ENCODE measurements at places on chromosomes 3 and 15.

DNA sequence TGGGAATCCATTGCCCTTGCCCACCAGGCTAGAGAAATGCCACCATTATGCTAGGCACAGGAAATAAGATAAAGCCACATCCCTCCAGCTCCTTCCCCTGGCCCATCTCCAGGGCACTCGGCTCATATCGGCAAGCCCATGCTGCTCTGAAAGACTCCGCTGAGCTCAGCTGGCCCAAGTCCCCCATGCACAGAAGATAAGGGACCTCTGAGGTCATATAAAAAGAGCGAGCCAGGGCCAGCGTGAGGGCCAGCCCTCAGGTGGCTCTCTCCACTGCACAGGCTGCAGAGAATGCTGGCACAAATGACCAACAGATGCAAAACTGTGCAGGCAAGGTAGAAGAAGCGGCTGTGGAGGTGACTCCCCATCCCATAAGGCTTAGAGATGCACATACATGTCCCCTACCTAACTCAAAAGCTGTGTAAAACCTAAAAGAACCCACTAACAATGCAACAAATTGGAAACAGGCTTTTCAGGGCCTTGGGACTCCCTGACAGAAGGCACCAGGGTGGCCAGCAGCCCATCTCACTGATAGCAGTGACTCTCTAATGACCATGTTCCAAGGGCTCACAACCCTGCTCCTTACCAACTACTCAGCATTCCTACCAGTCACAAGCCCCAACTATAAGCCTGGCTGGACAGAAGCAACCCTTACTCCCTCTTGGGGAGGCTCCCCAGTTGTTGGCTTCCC is 3.0 kb downstream of the RAB6B start:
- no peak for DNase-seq

GRCh38 chr3:186845756-186846155 is 3.2 kb downstream of the ADIPOQ start:
- DNase-seq, result no peak

GRCh38 chr3:147007736-147008245 is 398.6 kb downstream of the ZIC4 start:
- DNase-seq, result no peak

- peak; percentile 50 for DNase-seq
Observed at GRCh38 chr15:82539691-82540054, 584 bp downstream of the RPS17 start.

DNA sequence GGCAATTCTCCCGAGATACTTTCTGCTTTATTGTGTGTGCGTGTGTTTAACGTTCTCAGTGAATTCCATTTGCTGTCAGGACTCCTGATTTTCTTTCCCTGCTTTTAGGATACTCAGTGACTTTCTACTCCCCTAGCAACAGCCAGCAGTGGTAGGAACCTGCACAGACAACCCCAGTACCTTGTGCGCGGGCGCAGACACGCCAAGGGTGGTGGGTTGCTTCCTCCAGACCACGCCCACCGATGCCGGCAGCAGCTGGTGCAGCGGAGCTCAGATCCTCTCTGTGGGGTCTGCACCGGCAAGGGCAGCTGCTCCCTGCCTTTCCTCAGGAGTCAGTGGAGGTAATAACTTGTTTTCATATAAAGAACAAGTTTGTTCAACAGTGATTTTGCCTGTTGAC is 225.1 kb upstream of the NDN start:
- DNase-seq, result no peak

DNA sequence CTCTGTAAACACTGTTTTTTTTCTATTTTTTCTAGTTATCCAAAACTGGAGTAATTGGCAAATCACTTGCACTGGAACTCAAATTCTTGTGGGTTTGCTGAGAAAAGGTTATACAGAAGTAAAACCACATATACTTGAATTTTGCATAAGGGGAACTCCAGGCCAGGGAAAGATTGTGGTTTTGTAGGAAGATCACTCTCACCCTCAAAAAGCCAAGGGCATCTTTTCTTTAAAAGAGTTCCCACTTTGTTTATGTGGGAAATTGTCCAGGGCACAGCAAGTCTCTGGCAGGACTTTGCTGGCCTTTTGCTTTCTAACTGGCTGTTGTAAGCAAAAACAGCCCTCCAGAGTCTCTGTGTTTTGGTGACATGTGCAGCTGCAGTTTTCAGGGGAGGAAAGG is 340.3 kb upstream of the RBMS3 start:
- no peak for DNase-seq

- DNase-seq, result no peak
Observed at GRCh38 chr15:33454996-33455395, 144.2 kb downstream of the RYR3 start.

GRCh38 chr3:156602424-156602823 is 47.5 kb upstream of the SSR3 start:
- no peak for DNase-seq

- DNase-seq, result no peak
Observed at GRCh38 chr3:144501467-144501866, 529.8 kb downstream of the DIPK2A start.

GRCh38 chr15:74762791-74763150 is 14.1 kb downstream of the CYP1A2 start:
- DNase-seq, result no peak

- no peak for DNase-seq
Observed at GRCh38 chr3:107861904-107862303, 228.9 kb downstream of the CD47 start.

Measured in large intestine (tissue), 12 donors.